Trophoblast cell (in vitro differentiated cells and primary cell): ENCODE measurements at places on chromosomes 12 and 14.

DNA sequence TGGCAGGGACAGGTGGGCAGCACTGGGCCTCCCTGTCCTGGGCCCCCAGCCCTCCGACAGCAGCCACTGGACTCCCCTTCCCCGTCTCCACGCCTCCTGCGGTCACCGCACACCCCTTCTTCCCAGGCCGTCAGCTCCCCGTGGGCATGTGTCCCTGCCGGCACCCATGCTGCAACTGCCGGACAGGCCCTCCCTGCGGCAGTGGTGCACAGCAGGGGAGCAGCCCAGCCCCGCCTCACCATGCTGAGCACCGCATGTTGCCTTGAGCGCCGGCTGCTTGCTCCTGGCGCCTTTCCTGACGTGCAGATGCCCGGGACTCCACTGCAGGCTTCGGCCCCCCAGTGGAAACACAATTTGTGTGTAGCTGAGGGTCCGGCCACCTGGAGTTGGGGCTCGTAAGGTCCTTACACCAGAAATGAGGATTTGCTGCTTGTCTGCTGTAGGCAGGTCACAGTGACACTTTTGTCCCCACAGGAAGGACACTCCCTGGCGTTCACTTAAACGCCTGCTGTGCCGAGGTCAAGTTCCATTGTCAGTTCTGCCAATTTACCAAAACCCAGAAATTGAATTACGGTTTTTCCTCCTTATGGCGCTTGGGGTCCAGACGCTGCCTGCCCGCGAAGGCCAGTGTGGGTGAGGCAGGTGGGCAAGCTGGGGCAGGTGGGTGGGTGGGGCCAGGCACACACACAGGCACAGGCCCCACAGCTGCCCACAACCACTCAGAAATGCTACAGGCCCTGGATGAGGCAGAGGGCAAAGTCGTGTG is 28.2 kb upstream of the MMP17 start:
- DNase-seq = no peak
- no peak overlapping the region for H3K4me3 ChIP-seq
- no peaks in the 10 kb centered on the region for H3K27me3 ChIP-seq
- peaks cover 19% of the 10 kb centered on the region for H3K4me1 ChIP-seq
- H3K27ac ChIP-seq = no peak overlapping the region

- DNase-seq = no peak
- H3K36me3 ChIP-seq = no peaks in the 10 kb centered on the region
- no peaks in the 10 kb centered on the region for H3K27me3 ChIP-seq
- H3K4me3 ChIP-seq = no peak overlapping the region
Measured at GRCh38 chr12:113659015-113659414, 187.3 kb upstream of the LHX5 start.

- H3K27me3 ChIP-seq = no peaks in the 10 kb centered on the region
- H3K27ac ChIP-seq = no peak overlapping the region
- no peaks in the 10 kb centered on the region for H3K4me1 ChIP-seq
- no peak overlapping the region for H3K4me3 ChIP-seq
- no peak for DNase-seq
Measured at GRCh38 chr14:60744566-60744965, 10.0 kb downstream of the MNAT1 start.

- H3K36me3 ChIP-seq = no peaks in the 10 kb centered on the region
- no peak for DNase-seq
- H3K4me1 ChIP-seq = peaks cover 2% of the 10 kb centered on the region
Measured at GRCh38 chr14:27686137-27686536, 1080.5 kb upstream of the FOXG1 start.

- DNase-seq = no peak
- no peaks in the 10 kb centered on the region for H3K36me3 ChIP-seq
- H3K27ac ChIP-seq = peak overlapping the region; percentile 74
- H3K27me3 ChIP-seq = no peaks in the 10 kb centered on the region
- no peaks in the 10 kb centered on the region for H3K4me1 ChIP-seq
- no peak overlapping the region for H3K4me3 ChIP-seq
Measured at GRCh38 chr12:19018302-19018970, 111.1 kb upstream of the PLEKHA5 start.

DNA sequence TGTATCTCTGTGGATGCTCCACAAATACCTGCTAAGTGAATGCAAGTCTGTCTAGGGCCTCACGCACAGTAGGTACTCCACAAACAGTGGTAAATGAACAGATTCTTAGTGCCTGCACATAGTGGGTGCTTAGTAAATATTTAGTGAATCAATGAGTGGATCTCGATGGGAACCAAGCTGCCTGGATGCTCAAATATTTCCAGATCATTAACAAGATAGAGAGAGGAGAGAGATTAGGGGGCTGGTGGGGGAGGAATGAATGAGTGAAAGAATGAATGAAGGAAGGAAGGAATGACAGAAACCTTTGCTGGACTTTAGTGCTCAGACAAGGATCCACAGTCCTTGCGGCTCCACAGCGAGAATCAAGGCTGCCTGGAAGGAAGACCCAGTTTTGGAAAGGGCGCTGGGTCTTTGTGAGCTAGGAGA is 118.2 kb downstream of the SCARB1 start:
- peak overlapping the region; percentile 31 for H3K27ac ChIP-seq
- peaks cover 7% of the 10 kb centered on the region for H3K4me1 ChIP-seq
- no peaks in the 10 kb centered on the region for H3K36me3 ChIP-seq
- H3K27me3 ChIP-seq = peaks cover 2% of the 10 kb centered on the region
- H3K4me3 ChIP-seq = no peak overlapping the region

- H3K4me1 ChIP-seq = no peaks in the 10 kb centered on the region
- no peak overlapping the region for H3K4me3 ChIP-seq
- no peaks in the 10 kb centered on the region for H3K36me3 ChIP-seq
- no peak for DNase-seq
- H3K27me3 ChIP-seq = no peaks in the 10 kb centered on the region
Measured at GRCh38 chr12:6435961-6436715, 8.6 kb upstream of the CD27 start.

- no peaks in the 10 kb centered on the region for H3K27me3 ChIP-seq
- H3K36me3 ChIP-seq = no peaks in the 10 kb centered on the region
- no peaks in the 10 kb centered on the region for H3K4me1 ChIP-seq
- no peak overlapping the region for H3K27ac ChIP-seq
Measured at GRCh38 chr14:49134940-49135339, 451.2 kb downstream of the RPS29 start.

DNA sequence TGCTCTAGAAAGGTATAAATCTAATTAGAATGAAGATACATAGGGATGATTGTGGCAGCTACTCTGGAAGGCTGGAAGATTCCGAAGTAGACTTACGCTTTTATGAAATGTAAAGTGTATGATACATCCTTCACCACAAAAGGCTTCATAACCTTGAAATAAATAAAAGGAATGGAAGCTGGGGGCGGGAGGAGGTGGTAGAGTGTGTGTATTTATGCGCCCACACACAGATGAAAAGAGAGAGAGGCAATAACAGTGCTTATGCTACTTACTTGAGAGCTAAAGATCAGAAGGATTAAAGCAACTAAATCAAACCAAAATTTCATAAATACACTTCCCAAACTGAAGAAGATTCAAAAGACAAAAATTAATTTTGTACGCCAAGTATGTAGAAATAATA is 30.4 kb downstream of the CBX5 start:
- no peaks in the 10 kb centered on the region for H3K27me3 ChIP-seq
- no peak overlapping the region for H3K27ac ChIP-seq
- no peak overlapping the region for H3K4me3 ChIP-seq
- no peak for DNase-seq
- peaks cover 30% of the 10 kb centered on the region for H3K36me3 ChIP-seq
